H7 (cell line): ENCODE measurements at places on chromosomes 13 and 19. TPM values are rescaled to one million over a fixed set of nuclear protein-coding genes. Genes with fewer than 3 reads are reported as not detected.

DNA sequence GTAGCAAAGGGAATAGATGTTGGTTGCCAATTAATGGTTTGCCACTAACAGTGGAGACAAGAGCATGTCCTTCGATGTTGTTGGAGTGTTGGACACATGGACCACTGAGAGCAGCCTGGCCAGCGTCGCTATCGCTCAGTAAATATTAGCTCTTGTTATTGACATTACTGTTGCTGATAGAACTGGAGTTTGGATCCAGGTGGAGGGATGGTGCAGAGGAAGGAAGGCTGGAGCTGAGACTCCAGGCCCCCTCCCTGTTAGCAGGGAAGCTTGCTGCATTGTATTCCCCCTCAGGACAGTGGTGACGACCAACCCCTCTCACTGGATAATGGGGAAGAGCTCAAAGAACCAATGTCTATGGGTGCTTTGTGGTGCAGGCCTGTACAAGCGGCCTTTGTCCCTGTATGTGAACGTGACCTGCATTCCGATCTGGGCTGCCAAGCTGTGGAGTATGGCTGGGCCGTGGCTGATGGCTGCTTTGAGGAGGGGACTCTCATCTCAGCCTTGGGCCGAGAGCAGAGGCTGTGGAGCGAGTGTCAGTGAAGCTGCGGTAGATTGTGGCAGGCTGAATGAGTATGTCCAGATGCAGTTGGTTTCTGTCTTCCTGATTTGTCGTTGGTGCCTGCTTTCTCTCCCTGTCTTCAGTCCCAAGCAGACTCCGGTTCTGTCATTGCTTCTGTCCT lies 7.0 kb downstream of the CLASRP start:
- no peak for DNase-seq

DNA sequence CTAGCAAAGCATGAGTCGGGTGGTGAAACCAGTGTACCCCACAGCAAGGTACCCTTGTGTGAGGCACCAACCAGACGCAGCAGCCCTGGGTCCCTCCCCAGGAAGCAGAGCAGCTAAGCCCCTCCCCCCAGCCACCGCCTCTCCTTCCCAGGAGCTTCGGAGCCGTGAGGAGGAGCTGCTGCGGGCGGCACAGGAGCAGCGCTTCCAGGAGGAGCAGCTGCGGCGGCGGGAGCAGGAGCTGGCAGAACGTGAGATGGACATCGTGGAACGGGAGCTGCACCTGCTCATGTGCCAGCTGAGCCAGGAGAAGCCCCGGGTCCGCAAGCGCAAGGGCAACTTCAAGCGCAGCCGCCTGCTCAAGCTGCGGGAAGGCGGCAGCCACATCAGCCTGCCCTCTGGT lies 12.4 kb downstream of the TTC9B start:
- peak; percentile 78 for DNase-seq

GRCh38 chr19:50204811-50205675 lies 1.6 kb downstream of the MYH14 start:
- DNase-seq, result peak; percentile 99

The GNA15 gene
- not detected in 2 replicates for total RNA-seq

GRCh38 chr19:32813862-32814425 lies 55.6 kb downstream of the SLC7A9 start:
- peak; percentile 63 for DNase-seq

- DNase-seq, result no peak
These were observed 663 bp downstream of the SLITRK6 start for GRCh38 chr13:85798556-85798955.

- no peak for DNase-seq
These were observed 23.7 kb upstream of the LAMP1 start for GRCh38 chr13:113273321-113273720.

DNA sequence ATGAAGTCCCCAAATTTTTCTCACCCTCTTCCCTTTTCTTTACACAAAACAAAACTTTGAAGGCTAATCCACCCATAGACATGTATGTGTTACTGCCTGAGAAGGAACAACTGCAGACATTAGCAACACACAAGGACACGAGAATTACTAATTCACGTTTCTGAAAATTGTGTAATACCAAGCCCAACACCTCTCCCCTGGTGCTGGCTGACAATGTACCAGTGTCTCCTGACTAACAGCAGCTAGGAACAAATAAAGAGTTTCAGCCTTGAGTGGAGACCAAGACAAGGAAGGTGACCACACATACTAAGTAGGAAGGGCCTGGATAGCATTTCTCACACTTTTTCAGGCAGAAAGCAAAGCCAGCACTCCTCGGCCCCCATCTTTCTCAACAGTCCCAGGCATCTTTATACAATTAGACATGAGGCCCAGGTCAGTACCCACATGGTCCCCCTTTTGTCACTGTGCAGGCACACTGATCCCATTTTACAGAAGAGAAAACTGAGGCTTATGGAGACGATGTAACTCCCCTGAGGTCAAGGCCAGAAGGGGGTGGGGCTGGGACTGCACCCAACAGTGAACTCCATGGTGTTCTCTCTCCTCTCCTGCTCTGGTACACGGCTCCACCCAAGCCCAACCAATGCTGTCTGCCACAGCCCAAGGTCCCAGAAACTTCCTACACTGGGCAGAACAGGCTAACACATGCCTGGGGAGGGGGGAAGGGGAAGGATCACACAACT lies 8.7 kb downstream of the BRD4 start:
- DNase-seq, result no peak

GRCh38 chr19:56764196-56764695 lies 76.3 kb downstream of the PEG3 start:
- no peak for DNase-seq

DNA sequence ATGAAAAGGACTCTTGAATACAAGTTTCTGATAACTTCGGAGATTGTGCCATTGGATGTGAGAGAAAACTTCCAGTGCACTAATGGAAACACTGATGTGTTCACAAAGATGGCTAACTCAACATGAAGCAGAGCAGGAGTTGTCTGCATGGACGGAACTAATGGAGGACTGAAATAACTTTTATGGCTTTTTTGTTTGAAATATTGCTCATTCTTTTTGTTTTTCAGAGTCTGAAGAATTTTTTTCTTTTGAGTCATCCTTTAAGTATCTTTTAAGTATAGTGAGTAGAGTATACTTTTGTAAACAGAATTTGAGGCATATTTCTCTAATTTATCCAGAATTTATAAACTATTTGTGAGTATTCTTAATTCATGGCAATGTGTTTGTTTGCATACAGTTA lies 25.7 kb downstream of the CRYL1 start:
- DNase-seq, result no peak

DNA sequence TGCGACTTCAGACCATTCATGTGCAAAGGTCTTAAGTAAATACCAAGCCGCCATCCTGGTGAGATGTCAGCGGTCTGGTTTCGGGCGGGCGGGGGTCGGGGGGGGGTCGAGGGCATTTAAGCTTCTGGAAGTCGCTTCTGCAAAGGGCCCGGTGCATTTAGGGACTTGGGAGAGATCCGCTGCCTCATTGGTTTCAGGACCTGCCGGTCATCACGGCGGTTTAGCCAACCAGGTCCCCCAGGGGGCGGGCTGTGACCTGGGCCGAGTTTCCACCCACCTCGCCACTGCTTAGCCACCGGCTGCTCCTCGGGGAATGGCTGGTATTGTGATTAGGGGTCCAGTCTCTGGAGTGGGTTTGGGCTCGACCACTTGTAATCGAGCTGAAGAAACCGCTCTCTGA lies 7.8 kb downstream of the ANKLE1 start:
- peak; percentile 99 for DNase-seq

The C2CD4C gene
- total RNA-seq, result 9.2 and 13.9 TPM in 2 replicates

- peak; percentile 86 for DNase-seq
These were observed 132.7 kb downstream of the ZDHHC20 start for GRCh38 chr13:21326155-21327031.

The KIR3DL1 gene
- not detected in 2 replicates for total RNA-seq

The KLK4 gene
- not detected in 2 replicates for total RNA-seq

- DNase-seq, result no peak
These were observed 12.4 kb upstream of the SULT2B1 start for GRCh38 chr19:48539503-48540096.

- DNase-seq, result no peak
These were observed 7.1 kb downstream of the PCDH9 start for GRCh38 chr13:67223024-67223423.

The PAK4 gene
- 14.0 and 15.6 TPM in 2 replicates for total RNA-seq
